ENCODE measurements at places on chromosomes 13 and 19.

GRCh38 chr19:33688171-33688992 is 66.6 kb downstream of the CHST8 start:
- no peak for DNase-seq

GRCh38 chr13:95220611-95221010 is 80.6 kb downstream of the ABCC4 start:
- no peak for DNase-seq

GRCh38 chr13:73000027-73000674 is 58.7 kb upstream of the KLF5 start:
- DNase-seq: no peak

DNA sequence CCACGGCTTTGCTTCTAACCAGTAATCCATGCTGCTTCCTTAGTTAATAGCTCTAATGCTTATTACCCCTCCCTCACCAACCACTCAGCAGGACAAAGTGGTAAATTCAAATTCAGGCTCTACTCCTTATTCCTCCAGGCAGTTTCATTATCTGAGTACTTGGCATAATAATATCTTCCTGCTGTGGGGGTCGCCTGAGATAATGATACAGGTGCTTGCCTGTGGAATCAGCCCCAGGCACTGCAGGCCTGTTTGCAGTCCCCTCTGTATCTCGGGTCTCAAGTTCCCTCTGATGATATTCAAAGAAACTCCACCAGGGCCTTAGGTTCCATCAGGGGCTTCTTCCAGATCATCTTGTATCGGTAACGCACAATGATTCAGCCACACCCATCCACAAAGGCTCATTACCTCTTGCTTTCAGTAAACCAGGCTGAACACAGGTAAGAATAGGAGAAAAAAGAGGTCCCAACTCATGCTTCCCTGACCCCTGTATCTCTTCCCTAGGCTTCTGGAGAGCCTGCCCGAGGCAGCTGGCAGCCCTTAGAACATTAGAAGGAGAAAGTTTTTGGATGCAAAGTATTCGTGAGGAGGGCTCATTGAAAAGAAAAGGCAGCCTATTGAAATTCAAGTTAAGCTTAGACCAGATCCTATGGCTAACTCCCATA is 14.3 kb upstream of the FOXO1 start:
- no peak for DNase-seq

- DNase-seq: no peak
Observed at GRCh38 chr19:4500841-4501591, 17.3 kb downstream of the PLIN4 start.

- no peak for DNase-seq
Observed at GRCh38 chr19:37999309-38000213, 92.6 kb downstream of the SIPA1L3 start.

- peak; percentile 57 for DNase-seq
Observed at GRCh38 chr13:48580185-48580803, 47.4 kb upstream of the RCBTB2 start.

DNA sequence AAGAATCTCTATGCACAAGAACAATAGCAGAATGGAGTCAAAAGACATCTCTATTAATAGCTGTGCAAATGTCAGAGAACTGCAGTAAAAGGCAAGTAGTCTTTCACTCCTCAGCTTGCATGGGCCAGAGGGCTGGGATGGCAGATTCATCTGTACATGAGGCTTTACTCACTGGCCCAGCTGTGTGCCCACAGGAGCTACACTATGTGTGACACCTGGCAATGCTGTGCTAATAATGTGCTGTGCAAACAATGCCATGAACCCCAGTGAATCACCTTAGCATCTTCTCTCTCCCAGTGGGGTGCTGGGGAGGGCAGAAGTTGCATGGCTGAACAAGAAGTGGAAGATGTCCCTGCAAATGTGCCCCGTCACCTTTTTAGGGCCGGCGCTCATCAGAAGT is 73.1 kb downstream of the KL start:
- no peak for DNase-seq

GRCh38 chr13:112980434-112980833 is 11.4 kb downstream of the MCF2L start:
- no peak for DNase-seq

- DNase-seq: peak; percentile 26
Observed at GRCh38 chr13:100721885-100722512, 47.4 kb upstream of the TMTC4 start.

GRCh38 chr19:32977280-32977679 is 5.2 kb downstream of the FAAP24 start:
- no peak for DNase-seq

- no peak for DNase-seq
Observed at GRCh38 chr19:926589-927350, 935 bp downstream of the ARID3A start.

DNA sequence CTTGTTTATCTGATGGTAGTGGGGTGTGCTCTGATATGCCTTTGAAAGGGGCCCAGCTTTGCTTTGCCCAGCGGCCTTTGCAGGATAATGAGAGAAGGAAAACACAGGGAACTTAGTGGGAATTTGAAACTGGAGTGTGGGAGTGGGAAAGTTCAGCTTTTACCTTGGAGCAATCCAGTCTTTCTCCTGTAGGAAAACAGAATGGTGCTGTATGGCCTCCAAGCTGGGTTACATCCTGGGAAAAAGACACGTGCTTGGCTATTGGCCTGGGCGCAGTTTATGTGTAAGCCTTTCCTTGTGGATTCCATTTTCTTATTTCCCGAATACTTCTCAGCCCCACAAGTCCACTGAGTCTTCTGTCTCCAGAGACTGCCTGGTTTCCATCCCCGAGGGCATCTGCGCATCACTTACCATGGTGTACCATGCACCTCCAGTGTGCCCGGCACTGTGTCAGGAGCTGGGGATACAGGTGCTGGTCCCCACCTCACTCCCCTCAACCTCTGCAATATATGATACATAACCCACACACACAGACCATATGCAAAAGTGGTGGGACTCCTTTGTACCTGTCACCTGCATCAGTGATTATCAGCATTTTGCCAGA is 31.5 kb downstream of the ACTN4 start:
- no peak for DNase-seq

DNA sequence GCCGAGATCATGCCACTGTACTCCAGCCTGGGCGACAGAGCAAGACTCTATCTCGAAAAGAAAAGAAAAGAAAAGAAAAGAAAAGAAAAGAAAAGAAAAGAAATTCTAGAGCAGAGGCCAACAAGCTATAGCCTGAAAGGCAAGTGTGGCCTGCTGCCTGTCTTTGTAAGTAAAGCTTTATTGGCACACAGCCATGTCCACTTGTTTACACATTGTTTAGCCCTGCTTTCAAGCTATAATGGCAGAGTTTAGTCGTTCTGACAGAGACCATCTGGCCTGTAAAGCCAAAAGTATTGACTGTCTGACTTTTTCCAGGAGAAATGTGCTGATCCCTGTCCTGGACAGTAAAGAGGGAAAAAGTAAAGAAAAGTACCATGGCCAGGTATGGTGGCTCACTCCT is 18.3 kb downstream of the NWD1 start:
- DNase-seq: no peak

DNA sequence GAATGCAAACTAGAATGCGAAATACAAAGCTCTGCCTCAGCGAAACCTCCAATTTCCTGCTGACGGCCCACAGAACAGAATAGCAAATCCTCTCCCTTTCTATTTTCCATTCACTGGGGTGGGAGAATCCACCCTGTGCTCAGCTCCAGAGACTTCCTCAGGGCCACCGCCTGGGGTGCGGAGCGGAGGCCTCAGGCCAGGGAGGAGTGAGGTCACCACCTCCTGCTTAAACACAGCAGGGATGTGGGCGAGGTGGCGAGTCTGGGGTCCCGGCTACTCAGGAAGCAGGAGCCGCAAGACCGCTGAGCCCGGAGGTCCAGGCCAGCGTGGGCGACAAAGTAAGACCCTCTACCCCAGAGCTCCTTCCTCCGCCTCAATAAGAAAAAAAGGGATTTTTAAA is 666 bp upstream of the ZNF320 start:
- DNase-seq: no peak

DNA sequence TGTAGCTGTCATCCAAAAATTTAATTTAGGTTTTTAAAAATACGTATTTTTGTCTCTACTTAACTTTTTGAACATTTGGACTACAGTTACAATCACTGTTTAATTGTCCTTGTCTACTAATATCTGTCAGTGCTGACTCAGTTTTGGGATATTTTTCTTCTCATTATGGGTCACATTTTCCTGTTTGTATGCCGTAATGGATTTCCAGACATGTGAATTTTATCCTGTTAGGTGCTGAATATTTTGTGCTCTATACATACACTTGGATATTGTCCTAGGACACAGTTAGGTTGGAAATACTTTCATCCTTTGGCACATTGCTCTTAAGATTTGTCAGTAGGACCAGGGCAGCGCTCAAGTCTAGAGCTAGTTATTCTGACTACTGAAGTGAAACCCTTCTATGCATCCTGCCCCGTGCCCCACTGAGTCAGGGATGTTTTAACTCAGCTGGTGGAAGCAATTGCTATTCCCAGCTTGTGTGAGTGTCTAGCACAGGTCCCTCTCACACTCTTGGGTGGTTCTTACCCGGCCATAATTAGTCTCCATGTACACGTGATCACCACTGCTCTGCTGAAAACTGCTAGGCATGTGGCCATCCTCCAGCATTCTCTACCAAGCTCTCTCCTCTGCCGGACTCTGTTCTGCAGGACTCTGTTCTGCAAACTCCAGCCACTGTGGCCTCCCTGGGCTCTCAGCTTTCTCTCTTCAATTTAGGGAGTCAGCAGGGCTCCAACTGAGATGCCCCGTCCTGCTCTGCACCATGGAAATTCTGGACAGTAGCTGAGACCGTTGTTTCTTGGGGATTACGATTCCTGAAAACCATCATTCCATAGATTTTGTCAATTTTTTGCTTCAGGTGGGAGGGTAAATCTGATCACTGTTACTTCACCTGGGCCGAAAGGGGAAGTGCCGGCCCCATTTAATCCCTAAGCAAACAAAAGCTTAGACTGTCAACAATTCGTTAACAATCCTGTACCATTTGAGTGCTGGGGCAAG is 11.1 kb downstream of the PROZ start:
- no peak for DNase-seq

DNA sequence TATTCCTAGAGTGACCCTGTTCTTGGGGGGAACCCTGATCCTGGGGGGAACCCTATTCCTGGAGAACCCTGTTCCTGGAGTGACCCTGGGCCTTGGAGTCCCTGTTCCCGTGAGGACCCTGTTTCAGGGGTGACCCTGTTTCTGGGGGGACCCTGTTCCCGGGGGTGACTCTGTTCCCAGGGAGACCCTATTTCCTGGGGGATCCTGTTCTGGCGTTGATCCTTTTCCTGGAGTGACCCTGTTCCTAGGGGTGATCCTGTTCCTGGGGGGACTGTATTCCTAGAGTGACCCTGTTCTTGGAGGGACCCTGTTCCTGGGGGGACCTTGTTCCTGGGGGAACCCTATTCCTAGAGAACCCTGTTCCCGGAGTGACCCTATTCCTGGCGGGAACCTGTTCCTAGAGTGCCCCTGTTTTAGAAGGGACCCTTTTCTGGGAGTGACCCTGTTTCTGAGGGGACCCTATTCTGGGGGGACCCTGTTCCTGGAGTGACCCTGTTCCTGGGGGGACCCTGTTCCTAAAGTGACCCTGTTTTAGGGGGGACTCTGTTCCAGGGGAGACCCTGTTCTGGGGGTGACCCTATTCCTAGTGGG is 15.0 kb downstream of the GNA15 start:
- DNase-seq: no peak

DNA sequence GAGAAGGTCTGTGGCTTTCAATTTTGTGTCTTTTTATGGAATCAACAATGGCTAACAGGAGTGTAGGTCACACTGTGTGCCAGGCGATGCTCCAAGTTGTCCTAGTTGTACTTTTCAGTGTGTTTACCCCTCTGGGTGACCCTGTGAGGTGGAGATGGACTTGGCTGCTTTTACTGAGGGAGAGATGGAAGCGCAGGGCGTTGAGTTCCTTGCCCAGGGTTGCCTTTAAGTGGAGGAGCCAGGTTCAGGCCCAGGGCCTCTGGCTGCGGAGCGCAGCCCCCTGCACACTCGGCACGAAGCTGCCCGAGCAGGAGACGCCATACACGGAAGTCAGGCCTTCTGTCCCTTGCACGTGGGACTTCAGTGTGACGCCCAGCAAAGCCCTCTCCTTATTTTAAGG is 112.8 kb downstream of the RAB20 start:
- DNase-seq: no peak

- peak; percentile 31 for DNase-seq
Observed at GRCh38 chr19:47111006-47111621, 2.5 kb downstream of the ZC3H4 start.

GRCh38 chr19:17070421-17070820 is 4.8 kb downstream of the HAUS8 start:
- DNase-seq: no peak

- DNase-seq: no peak
Observed at GRCh38 chr13:23020246-23020843, 160.4 kb upstream of the SGCG start.

DNA sequence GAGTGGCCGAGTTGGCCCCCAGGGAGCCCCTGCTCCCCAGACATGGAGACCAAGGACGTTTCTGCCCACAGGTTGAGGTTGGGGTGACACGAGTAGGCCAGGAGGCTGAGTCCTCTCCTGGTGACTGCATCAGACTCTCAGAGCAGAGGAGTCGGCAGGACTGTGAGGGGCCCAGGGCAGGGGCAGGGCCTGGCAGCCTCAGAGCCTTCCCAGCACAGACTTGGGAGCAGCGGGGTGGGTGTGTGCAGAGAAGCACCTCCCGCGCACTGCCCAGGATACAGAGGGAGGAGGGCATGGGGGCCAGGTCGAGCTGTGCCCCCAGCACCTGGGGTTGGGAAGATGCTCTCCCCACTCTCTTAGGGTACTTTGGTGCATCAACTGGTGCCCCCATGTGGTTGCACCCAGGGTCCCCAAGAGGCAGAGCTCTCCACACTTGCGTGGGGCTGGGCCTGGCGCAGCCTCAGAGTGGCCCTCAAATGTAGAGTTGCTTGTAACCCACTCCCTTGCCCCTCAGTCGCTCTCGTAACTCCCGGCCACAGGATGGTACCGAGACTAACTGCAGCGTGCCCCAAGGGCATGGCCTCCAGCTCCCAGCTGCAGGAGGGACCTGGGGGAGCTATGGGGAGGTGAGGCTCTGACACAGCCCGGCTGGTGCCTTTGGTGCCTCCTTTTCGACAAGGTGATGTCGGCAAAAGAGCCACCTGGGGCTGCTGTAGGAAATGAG is 15.9 kb downstream of the TSSK6 start:
- no peak for DNase-seq

GRCh38 chr19:53853707-53854106 is 14.0 kb upstream of the MYADM start:
- DNase-seq: no peak

DNA sequence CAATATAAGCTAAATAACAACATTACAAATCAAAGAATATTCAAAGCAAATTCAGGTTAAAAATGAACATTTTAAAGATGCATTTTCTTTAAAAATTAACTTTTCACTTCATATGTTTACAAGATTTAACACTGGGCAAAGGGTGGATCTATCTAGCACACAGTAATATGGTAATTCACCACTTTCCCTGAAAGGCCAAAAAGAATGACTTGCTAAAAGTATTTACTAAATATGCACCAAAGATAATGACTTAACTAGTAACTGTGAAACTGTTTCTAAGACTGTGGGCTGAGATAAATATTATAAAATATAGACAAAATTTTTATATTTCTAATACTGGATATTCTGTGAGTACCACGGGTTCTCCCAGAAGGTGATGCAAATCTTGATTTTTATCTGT is 4.5 kb upstream of the EEF1AKMT1 start:
- DNase-seq: no peak

GRCh38 chr19:54662730-54663129 is at the start of gene LILRB4:
LILRB4 (plus strand) TSS chr19:54662985; CDS start chr19:54663034, 49 bp downstream.
- no peak for DNase-seq

Data from stimulated activated CD8-positive, alpha-beta memory T cell treated with anti-CD3 and anti-CD28 coated beads, Interleukin-2, amount 100 ng/mL, for 48 hours (primary cell).